ENCODE measurements at places on chromosomes 5 and 9.

GRCh38 chr5:177478711-177479646 lies 5.5 kb upstream of the DBN1 start:
- DNase-seq, result no peak

DNA sequence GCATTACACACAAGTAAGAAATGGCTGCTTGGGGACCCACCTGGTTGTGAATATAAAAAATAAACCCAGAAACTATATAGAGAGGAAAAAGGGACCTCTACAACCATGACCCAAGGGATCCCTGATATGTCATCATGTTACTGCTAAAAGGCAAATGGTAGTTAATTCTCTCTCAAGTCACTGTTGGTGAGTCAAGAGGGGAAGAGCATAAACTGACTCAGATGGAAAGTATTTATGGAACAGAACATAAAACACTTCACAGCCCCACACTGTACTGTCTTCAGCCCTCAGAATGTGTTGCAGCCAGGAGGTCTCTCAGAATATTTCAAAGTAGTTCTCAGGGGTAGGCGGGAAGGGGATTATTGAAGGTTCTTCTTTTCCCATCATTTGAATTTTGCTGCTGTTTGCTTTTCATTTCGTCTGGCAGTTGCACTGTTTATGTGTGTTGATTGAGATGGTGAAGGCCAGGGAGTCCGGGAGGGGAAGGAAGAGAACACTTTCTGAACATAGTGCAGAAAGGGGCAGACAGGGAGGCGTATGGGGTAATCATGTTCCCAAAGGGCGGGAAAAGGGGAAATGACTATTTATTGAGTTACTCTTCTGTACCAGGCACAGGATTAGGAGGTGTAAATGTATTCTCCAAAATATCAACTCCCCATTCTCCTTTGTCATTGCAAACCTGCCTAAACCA lies 85.5 kb downstream of the TEK start:
- no peak for DNase-seq

DNA sequence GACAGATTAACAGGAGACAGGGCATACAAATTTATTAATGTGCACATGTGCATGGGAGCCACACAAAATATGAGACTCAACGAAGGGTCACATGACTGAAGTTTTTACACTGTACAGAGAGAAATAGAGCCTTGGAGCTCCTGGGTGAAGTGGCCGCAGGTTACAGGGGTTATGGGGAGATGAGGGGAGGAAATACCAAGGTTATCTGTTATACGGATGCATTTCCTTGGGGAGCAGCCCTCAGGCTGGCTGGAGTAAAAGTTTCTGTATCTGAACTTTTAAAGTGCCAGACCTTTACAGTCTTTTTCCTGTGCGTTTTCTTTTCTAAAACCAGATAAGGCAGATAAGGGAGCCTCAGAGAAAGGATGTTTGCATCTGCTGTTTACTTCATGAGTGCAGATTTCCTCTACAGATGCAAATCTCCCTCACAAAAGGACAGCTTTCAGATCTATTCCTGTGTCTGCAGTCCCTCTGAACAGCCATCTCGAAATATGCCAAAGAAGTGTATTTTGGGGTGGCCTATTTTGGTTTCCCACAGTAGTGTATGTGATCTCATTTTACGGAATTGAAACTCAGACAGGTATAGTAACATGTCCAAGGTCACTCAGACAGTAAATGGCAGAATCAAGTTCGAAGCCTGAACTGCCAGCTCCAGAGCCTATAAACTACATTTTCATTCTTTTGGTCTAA lies 139.3 kb upstream of the FBXL17 start:
- DNase-seq, result no peak

GRCh38 chr9:115469841-115470240 lies 351.9 kb upstream of the TNC start:
- DNase-seq, result no peak

- DNase-seq, result no peak
Observed at GRCh38 chr9:4620881-4621555, 41.1 kb upstream of the PLPP6 start.

GRCh38 chr9:136014147-136014923 lies 53.2 kb upstream of the UBAC1 start:
- DNase-seq, result no peak

DNA sequence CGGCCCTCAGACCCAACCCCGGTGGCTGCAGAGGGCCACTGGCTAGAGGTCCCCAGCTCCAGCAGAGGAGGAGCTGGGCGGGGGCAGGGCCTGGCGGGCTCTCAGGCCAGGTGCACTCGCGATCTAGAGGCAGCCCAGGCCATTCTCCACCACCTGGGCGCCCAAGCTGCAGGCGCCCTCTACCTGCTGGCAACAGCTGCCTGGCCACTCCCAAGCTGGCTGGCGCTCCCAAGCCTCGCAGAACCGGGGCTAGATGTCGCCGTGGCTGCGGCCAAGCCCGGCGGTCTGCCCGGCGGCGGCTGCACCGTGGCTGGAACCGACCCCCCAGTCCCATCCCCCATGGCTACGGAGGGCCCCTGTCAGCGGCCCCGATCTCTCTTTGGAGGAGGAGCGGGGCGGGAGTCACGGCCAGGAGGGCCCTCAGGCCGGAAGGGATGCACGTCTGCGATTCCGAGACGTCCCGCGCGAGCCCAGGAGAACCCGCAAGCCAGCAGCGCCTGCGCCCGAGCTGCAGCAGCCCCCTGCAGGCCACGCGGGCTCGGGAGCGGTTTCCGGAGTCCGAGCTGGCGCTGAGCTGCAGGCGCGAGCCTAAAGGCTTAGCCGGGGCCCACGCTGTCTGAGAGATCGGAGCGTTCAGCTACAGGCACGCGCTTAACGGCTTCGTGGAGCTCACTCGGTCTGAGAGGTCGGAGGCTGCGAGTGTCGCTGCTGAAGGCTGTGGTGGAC lies 44.3 kb upstream of the BICD2 start:
- peak; percentile 18 for DNase-seq

DNA sequence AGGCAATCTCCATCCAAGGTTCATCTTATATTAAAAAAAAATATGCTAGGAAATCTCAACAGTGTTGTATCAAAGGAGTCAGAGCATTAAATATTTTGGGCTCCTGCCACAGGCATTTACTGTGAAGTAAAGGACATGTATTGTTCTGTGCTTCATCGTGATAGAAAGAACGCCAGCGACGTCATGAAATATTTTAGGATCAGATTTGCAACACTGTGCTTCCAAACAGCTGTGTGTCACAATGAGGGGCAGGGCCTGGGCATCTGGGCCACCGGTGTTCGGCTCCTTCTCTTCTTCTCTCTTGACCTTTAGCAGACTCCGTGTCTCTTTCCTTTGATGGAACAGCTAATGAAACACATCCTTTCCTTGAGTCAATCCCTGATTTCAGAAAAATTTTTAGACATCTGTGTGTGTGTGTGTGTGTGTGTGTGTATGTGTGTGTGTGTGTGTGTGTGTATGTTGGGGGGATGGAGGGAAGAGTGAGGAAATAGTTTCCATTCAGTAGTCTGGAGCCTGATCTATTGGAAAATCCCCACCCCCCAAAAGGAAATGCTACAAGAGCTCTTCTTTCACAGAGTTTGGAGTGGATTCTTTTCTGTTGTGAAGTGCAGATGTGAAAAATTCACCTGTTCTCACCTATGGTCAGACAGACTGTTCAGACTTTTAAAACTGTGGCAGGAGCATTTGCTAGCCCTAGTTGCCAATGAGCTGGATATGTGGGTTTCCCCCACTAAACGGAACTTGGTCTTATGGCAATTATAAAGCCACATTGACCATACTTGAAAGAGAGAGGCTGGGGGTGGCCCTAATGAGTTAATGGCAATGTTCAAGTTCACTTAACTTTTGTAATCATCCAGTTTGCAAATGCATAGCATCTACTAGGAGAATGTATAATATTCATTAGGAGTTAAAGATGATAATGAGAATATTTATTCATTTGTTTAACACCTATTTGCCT lies 18.1 kb upstream of the TNC start:
- DNase-seq, result no peak

DNA sequence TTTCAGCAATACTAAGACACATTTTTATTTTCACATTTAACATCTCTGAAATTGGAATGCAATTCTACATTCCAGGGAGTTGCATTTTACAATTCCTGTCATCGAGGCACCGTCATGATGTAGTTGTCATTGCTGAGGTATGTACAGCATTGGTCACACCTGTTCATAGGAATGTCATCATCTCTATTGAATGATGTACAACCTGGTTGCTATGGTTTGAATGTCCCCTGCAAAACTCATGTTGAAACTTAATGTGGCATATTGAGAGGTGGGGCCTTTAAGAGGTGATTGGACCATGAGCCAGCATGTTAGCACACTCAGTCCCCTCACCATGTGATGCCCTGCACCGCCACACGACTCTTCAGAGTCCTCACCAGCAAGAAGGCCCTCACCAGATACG lies 103.1 kb downstream of the CEMIP2 start:
- DNase-seq, result no peak

DNA sequence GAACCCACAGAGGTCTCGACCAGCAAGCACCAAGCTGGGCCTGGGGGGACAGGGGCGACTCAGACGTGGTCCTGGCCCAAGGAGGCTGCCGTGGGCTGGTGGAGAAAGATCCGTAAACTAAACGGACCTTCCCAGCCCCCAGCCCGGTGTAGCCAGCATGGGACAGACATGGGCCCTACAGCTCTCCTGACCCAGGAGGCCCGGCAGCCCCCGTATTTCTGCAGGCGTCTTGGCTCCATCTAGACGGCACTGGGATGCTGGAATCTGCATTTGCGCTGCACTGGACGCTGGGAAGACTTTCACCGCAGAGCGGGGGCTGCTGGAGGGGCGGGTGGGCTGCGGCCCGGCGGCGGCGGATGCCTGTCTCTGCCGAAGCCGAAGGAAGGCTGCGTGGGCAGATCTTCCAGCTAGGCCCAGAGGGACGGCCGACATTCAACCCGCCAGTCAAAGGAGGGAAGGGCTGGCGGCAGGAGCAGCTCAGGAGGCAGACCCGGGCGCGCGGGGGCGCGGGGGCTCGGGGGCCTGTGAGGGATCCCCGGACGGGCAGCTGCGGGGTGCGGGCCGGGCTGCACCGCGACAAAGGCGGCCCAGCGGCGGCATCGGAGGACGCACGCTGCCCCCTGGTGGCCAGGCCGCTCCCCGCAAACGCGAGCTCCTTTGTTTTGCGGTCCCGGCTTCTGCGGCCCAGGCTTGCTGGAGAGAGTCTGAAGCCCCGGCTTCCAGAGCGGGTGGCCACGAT lies 266.2 kb downstream of the NSG2 start:
- peak; percentile 43 for DNase-seq

DNA sequence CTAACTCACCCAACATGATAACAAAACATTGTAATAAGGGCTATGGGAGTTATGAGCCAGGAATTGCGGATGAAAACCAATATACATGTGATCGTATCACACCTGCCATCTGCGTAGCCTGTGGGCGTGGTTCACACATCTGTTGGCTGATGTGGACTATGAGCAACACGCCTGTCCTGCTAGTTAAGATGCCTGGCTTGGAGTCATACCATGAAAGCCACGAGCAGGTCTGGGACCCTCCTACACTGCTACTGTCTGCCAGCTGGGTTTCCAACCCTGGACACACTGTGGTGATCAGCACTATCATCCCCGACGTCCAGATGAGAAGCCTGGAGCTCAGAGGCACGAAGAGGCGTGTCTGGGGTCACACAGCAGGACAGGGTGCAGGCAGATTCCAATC lies 40.2 kb downstream of the STK10 start:
- DNase-seq, result no peak

DNA sequence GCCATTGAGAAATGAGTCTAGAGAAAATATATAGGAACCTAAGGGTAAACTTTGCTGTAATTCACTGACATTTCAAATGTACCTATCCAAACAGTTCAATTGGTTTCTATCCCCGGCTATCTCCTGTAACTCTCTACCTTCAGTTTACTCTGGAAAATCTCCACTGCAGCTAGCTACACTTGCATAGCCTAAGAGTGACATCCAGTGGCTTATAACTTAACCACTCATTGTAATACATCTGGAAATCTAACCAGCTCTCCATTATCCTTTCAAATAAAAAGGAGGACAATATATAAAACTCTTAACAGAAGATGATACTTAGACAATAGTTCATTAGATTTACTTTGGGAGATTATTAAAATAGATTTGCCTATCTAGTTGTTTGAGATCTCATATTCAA lies 35.3 kb upstream of the SPDL1 start:
- no peak for DNase-seq

DNA sequence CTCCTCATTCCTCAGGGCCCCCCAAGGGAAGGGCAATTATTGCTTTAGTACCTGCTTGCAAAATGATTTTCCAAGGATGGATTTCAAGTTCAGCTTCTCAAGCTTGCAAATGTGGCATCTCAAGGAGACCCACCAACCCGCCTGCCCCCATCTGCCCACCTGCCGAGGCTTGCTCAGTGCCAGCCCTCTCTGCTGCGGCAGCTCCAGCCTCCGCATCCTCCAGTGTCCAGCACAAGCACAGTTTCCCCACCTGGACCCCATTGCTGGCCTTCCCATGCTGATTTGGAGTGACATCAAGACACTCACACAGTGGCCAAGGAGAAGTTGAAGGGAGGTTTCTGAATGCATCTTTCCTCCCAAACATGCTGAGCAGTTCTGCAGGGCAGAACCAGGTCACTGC lies 31.2 kb downstream of the MED10 start:
- no peak for DNase-seq

DNA sequence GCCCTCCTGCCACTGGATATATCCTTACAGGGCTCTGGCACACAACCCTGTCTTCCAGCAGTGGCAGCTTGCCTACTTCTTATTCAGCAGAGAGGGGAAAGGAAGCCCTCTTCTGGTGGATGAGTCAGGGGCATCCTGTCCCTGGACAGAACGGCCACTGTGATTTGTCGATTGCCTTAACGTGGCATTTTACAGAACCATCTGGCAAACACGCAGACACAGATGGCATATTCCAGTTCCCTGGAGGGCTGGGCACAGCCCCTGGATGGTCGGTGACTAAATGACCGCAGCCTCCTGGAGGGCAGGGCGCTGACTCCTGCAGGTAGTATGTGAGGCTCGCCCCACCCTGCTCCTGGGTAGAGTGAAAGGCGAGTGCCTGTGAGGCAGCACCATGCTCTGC lies 62.1 kb downstream of the DCP2 start:
- no peak for DNase-seq

- no peak for DNase-seq
Observed at GRCh38 chr5:1300581-1301083, 5.8 kb upstream of the TERT start.

DNA sequence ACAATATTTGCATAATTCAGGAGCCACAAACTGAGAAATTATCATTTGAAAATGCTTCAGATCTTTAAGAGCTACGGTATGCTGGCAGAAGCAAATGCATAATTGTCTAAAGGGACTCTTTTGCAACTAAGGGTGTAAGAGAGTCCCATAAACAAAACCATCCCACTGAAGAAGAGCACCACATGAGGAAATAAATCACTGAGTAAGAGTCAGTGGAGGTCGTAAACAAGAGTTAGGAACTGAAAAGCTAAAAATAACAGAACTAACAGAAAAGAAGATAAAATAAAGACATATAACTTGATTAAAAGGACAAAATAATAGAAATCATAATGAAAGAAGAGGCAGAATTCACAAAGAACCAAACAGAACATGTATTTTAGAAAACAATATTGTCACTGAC lies 3.5 kb upstream of the SMC2 start:
- DNase-seq, result no peak

DNA sequence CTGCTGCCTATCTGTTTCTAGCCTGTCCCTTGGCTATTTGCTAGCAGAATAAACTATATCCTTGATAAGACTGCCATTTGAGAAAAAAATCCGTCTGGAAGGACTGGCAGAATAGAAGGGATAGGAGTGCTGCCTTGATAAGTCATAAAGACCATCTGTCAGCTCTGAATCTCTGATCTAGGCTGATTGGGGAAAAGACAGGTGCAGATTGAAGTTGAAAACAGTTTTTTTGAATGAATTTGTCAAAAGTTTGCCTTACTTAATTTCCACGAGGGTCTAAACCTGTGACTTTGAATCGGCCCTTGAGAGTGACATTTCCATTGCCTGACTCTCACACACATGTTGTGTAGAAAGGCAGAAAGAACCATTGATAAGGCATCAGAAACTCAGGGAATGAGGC lies 218.6 kb downstream of the MAN2A1 start:
- no peak for DNase-seq
